ENCODE measurements at places on chromosomes 7 and 10.

DNA sequence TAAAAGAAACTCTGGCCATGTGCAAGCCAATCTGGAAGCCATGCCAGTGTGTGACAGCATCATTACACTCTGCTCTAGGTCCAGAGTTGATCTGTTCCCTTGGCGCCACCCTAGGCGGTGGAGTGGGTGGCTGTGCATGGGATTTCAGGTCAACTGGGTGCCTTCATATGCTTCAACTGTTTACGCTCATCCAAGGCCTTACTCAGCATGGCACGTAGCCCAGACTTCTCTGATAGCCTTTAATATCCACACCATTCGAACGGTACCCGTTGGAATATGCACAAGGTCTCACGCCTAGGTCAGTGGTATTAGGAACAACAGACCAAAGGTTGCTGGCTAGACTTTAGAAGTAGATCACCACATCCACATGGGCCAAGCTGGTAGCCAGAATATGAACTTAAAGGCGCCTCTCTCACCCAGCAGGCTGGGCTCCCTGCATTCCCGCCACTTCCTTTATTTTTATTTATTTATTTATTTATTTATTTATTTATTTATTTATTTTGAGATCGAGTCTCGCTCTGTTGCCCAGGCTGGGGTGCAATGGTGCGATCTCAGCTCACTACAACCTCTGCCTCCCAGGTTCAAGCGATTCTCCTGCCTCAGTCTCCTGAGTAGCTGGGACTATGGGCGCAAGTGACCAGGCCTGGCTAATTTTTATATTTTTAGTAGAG is 18.7 kb upstream of the ACHE start:
- no peak for DNase-seq

- DNase-seq, result no peak
Measured at GRCh38 chr7:74231232-74231590, 21.4 kb downstream of the LAT2 start.

DNA sequence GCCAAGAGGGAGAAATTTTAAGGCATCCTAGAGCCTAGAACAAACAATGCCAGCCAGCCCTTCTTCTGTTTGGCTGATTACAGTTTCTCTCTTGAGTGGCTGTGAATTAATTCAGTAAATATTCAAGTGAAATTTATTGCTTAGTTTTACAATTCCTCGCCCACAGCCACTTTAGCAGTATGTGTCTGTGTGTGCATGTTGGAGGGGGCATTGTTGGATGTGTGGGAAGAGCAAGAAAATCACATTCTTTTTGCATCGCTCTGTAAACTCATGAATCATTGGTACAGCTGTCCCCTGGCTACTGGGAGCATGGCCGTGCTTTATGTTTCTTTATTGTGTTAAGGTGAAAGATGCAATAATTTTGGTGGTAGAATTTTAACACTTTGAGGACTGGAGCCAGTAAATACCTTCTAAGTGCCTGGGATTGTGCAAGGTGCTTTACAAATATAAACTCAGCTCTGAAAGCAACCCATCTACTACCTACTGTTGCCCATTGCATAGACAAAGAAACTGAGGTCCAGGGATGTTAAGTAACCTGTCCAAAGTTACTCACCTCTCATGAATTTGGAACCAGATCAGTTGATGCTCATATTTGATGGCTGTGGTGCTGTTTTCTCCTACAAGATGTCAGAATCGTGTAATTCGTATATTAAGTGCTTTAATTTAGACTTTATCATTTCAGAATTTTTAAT is 89.9 kb upstream of the BTBD16 start:
- no peak for DNase-seq

DNA sequence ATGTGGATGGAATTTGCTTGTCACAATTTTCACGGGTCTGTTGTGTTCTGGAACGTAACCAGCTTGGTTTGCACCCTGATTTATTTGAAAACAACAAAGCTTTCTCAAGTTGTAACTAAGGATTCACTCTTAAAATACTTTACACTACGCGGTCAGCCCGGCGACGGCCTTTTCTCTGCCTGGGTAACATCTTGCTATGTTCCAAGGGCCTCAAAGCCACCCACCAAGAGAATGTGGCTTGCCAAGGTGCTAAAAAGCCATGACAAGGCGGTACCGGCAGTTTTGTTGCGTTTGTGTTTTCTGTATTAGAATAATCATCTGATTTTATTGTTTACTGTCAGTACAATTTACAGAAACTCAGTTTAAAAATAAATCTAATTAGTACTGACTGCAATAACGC is 220.9 kb downstream of the SFMBT2 start:
- no peak for DNase-seq

DNA sequence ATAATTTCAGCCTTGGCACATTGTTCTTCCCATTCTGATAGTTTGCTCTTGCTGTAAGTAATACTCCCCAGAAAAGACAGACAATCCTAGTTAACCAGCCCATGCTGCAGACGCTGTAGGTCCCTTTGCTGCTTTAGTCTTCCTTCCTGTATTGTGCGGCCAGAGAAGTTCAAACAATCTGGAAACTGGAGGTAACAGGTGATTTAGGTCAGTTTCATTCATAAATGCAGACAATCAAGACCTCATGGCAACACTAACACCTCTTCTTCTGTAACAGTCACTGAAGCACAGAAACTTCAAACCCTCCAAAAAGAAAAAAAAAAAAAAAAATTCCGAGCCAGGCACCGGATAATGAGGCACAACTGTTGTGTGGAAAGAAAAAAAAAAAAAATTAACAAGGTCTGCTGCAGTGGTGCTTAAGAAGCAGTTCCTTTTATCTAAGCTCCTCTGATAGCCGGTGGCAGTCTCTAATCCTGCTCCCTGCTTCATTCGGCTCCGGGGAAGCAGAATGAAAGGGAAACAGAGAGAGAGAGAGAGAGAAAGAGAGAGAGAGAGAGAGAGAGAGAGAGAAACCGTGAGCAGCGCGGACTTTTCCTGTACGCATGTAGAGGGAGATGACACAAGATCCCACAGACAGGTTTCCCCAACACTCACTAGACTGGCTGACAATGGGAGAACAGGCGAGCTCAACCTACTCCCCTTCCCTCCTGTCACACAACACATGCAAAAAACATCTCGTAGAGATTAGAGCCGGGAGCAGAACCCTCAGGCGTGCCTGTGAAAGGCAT is at the start of gene SEMA3A:
Gene SEMA3A, minus strand, starts transcription at position 306 of the 788 bp plus-strand sequence. Its CDS starts 203 bp downstream, at position 103.
- DNase-seq, result peak; percentile 60

DNA sequence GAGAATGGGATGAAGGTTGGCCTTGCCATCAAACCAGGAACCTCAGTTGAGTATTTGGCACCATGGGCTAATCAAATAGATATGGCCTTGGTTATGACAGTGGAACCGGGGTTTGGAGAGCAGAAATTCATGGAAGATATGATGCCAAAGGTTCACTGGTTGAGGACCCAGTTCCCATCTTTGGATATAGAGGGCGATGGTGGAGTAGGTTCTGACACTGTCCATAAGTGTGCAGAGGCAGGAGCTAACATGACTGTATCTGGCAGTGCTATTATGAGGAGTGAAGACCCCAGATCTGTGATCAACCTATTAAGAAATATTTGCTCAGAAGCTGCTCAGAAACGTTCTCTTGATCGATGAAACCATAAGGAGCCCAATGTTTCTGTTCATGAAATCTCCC is 637 bp downstream of the RPEL1 start:
- DNase-seq, result no peak

DNA sequence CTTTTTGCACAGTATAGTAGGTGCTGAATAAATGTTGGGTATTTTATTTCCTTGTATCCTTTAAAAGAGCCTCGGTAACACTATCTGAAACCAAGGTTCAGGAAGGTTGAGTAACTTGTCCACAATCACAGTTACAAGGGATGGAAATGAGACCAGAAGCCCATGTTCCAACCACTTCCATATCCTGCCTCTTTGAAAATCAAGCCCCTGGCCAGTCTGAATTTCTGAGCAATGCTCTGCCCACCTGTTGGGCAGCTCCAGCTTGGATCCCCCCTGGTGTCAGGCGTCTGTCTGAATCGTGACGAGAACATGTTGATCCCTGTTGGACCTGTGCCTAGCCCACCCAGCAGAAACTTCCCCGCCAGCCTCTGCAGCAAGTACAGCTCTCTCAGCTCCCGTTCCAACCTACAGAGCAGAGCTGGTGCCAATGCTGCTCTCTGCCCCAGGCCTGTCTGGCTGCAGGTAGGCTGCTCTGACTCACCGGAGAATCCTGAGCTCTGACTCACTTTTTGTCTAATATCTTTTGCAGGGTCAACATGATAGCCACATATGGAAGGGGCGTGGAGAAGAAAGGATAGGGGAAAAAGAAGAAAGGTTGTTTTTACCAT is 595.5 kb downstream of the INHBA start:
- no peak for DNase-seq

GRCh38 chr10:35236739-35237138 is 99.6 kb upstream of the CCNY start:
- DNase-seq, result no peak

DNA sequence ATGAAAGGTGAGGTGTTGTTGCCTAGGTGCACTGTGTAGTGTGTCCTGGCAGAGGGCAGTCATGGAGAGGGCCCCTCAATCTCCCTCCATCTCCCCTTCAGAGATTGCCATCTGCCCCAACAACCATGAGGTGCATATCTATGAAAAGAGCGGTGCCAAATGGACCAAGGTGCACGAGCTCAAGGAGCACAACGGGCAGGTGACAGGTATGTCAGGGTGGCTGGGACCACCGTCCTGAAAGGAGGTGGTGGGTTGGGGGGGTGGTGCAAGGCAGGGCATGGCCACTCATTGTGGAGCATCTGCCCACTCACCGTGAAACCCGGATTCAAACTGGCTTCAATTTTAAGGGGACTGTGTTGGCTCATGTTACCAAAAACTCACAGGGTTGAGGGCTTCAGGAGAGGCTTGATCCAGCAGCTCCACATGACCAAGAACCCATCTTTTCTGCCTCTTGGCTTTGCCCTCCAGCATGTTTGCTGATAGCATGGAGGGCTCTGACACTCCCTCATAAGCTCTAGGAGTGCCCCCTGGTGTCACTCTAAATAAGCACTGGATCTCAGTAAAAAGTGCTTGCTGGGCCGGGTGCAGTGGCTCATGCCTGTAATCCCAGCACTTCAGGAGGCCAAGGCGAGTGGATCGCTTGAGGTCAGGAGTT is 12.2 kb downstream of the ARPC1B start:
- no peak for DNase-seq

DNA sequence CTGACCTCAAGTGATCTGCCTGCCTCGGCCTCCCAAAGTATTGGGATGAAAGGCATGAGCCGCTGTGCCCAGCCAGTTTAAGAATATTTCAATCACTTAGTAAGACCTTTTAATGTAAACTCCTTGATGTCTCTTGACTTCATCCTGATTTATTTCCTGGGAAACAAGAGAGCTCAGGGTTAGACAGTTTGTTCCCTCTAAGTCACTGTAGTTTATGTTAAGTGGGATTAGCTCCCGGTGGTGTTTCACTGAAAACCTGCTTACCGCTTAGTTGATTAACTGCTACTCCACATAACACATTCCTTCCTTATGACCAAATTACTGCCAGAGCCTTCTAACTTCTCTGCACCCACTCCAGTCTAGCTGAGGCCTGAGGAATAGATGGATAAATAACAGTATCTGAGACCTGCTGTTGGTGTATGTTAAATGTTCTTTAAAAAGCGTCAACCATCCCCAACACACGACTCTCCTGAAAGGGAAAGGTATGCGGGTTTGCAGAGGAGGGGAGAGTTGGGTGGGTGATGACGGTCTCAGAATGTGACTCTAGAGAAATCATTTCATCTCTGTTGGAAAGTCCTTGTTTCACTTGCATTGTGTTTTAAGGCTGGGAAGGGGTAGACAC is 48.7 kb downstream of the CREB3L2 start:
- DNase-seq, result peak; percentile 73

DNA sequence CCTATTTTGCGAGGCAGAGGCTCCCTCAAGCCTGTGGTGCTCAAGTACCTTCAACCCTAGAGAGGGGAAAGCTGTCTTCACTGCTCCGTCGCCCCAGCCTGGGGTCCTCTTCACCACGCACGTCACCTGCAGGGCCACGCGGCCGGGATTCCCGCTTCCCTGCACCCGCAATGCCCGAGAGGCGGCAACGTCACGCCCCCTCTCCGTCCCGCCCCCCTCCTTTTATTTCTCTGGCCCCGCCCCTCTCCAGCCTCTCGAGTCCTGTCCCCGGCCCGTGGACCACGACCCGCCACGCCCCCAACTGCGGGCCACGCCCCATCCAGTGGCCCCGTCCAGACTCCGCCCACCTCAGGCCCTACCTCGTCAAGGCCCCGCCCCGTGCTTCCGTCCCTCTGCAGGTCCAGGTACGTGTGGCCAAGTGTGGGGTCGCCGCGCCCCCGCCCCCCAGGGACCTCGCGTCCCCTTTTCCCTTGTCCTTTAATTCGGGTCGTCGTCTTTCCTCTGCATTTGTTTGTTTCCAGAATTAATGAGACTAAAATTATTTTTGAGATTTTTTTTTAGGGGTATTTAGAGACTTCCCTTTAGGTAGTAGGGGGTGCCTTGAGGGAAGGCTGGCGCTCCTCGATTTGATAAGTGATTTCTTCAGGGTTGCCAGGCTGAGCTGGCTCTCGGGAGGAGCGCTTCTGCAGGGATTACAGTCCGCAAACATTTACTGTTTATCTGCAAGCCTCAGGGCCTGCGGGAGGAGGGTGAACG is 69.8 kb upstream of the BAIAP2L1 start:
- DNase-seq, result no peak

DNA sequence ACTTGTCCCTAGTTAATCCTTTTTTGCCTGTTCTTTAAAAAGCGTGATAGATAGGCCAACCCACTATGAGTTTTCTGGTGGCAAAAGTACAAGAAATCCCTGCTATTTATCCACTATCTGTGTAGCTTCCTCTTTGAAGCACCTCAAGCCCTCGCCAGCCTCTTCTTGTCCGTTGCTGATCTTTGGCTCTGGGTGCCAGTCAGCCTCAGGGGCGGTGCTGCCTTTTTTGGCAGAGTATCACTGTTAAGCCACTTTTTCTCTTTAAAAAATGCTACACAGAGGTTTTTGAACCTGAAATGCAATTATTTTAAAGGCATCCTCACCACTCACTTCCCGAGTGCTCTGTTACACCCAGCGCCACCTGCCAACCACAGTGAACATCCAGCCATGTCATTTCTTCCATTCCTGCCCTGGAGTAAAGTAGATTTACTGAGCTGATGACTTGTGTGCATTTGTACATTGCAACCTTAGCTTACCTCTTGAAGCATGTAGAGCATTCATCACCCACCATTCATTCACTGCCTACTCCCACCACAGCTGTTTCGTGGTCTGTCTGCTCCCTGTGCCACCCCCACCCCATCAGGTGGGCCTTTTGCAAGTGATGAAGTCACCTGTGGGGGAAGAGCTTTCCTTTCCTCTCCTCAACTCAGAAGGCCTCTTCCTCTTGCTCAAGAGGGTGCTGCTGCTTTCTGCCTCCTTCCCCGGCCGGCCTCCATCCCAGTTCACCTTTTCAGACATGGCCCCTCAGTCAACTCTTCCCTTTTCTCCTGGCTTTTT is 414.2 kb upstream of the GALNT17 start:
- DNase-seq, result no peak

- no peak for DNase-seq
Measured at GRCh38 chr10:129809431-129809830, 154.6 kb downstream of the EBF3 start.
